ENCODE measurements at places on chromosomes 2 and 18.

- DNase-seq, result no peak
These were observed 197.5 kb downstream of the PIEZO2 start for GRCh38 chr18:10951631-10952544.

GRCh38 chr2:225694664-225695063 lies 295.2 kb downstream of the NYAP2 start:
- DNase-seq, result no peak

DNA sequence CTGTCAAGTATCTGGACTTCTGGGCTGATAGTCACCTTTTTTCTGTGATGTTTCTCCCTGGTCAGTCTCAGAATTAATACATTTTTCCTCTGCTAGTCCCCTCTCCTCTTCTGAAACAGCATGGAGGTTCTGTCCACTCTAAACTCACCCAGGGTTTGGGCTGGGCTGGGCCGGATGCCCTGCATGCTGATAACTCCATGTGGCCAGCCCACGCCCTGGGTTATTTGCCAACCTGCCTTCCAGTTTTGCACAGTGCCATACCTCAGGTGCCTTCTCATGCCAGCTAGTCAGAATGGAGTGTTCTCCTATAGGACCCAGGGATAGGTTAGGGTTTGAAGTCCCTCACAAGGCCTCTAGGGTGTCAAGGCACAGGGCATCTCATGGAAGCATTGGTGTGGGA lies 32.2 kb downstream of the MEX3C start:
- no peak for DNase-seq

- no peak for DNase-seq
These were observed 832.0 kb upstream of the ZEB2 start for GRCh38 chr2:145351864-145352425.

- no peak for DNase-seq
These were observed 110.9 kb downstream of the STK39 start for GRCh38 chr2:168136392-168136977.

DNA sequence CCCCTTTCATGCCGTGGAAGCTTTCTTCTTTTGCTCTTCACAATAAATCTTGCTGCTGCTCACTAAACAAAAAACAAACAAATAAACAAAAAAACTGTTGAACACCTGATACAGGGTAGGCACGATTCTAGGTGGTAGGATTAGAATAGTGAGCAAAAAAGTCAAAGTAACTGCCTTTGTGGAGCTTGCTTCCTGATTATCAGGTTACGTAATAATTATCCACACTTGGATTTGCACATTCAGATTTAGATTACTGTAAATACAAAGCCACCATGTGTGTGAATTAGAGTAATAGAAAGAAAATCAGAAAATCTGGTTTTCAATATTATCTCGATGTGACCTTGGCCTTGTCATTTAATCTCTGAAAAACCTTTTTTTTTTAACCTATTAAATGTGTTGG lies 307.1 kb downstream of the NRXN1 start:
- DNase-seq, result no peak

DNA sequence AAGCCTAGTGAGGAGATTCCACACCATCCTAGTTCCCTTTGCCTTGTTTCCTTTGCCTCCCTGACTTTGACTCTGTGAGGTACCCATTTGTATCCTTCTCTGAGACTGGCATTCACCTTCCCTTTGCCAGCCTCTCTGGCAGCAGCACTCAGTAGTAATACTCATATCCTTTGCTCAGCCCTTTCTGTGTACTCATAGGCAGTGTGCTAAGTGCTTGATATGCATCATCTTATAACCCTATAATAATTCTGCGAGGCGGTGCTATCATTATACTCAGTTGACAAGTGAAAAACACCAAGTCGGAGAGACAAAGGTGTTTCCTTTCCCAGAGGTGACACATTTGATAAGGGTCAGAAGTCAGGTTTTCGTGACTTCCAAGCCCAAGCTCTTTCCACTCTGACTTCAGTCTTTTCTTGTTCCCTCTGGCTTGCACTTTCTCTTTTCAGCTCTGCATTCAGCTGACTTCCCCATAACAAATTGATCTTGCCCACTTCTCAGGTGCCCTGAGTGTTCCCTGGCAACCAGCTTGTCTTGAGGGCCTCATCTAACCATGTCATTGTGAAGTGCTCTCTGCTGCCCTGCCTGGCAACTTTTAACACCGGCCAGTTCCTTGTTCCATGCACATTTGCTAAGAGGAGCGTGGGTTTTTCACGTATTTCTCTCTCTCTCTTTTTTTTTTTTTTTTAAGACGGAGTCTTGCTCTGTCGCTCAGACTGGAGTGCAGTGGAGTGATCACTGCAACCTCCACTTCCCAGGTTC lies 94.5 kb upstream of the UPP2 start:
- DNase-seq, result no peak

DNA sequence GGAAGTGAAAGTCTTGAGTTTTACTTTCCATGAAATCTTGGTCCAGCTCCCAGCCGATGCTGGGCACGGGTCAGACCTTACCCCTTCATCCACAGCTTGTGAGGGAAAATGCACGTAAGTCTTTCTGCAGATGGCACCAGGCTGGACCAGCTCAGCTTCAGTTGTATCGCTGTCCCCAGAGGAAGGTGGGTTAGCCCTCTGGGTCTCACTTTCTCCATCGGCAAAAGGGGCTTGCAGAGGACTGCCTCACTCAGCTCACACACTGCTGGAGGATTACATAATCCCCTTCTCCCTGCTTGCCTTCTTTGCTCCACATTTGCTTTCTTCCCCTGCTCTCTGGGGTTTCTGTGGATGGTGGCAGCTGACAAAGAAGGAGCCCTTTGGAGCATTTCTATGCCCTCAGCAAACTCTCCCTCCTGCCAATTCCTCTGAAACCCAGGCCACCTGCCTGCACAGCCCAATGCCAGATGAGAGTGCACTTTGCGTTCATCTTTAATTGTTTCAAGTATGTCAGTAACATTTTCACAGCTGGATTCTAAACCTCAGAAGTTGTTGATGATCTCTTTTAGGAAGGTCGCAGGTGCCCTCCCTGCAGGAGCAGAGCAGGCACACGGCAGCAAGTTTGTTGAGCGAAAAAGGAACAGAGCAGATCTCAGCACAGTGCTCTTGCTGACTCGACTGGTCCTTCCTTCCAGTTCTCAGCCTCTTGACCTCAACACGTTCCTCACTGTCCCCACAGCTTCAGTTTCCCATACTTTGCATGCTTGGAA lies 155.6 kb upstream of the GLI2 start:
- no peak for DNase-seq

DNA sequence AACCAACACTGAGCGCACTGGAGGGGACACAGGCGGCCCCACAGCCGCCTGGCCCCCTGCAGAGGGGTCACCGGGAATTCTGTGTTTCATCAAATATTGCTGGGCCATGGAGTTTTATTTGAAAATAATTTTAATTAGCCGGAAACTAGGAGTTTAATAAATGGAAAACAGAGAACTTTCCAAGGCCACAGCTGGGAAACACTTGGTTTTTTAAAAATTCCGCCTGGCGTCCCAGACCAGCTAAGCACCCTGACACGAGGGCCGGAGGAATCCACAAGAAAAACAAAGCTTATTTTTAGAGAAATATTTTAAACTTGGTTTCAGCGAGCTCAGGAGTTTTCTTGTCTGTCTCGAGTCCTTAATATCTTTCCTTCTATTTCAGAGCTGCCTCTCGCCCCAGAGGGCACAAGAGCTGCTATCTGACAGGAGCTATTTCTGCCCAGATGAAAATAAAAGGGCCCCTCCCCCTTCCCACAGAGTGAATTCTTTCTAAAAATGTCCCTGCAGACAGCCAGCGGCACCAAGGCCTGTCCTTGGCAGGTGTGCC lies 8.2 kb downstream of the ZFP36L2 start:
- DNase-seq, result no peak

GRCh38 chr2:240877460-240878340 lies 9.1 kb downstream of the AGXT start:
- DNase-seq, result no peak

- no peak for DNase-seq
These were observed 111.5 kb downstream of the MBD5 start for GRCh38 chr2:148132412-148132811.

- no peak for DNase-seq
These were observed 100.5 kb upstream of the MEIS1 start for GRCh38 chr2:66334237-66335029.

- DNase-seq, result no peak
These were observed 15.8 kb upstream of the CYP1B1 start for GRCh38 chr2:38091760-38092159.

DNA sequence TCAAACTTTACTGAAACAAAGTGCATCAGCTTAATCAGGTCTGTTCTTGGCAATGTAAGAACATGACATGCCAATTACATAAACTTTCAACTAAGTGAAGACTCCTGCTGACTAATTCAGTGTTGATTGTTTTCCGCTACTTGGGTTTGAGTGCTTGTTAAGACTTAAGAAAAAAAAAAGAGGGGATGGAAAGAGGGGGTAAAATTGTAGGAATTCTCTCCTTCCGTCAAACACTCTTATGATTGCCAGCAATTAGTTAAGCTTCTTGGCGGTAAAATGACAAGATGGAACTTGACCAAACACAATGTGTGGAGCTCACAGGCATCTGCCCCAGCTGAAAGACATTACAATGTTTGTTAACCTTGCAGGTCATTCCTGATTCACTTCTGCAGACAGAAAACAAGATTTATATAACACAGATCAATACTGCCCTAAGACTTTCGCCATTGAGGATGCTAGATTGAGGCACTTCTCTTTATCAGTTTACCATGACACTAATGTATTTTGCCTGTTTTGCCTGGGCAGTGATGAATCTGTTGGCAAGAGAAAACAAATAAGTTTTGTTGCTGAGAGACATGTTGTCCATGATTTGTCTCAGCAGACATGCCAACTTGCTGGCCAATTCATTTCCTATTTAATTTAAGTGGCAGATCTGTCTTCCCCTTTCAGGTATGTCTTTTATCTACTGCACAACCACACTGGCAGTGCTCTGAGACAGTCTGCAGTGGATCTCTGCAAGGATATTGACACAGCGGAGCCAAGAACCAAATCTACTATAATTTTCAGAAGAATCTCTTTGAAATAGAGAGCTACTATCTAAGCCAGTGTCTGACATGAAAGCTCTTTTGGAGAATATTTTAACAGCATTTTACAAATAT lies 410.0 kb upstream of the KCNH7 start:
- no peak for DNase-seq

DNA sequence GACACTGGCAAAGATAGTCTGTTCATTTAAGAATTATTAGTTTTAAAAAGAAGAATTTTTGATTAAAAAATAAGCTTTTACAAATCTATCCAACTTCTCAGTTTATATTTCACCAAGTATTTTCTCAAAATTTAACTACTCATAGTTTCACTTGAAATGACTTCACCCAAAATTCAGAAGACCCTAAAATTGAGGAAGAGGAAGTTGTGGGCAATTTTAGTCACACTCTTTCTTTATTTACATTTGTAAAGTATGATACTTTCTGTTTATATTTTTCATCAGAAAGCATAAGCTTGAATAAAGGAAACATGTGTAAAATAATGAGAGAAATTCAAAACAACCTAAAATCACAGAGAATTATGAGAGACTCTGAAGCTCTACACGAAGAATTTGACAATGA lies 278.8 kb upstream of the MEIS1 start:
- DNase-seq, result no peak

- no peak for DNase-seq
These were observed 201.8 kb upstream of the HDAC4 start for GRCh38 chr2:239602290-239603282.

DNA sequence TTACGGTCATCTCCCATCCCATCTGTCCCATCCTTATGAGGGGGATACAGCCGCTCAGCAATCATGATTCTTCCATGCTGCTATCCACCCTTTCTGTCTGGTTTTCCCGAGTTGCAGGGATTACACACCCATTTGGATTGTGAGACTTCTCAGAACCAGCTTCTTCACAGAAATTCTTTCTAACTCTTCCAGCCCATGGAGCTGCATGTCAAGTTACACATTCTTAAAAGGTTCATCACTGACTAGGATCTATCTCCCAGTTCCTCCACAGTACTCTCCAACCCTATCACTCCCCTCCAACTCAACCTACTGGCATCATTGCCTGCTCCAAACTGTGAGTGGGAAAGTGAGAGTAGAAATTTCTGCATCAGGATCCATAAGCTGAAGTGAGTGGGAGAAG lies 558.2 kb upstream of the TNP1 start:
- no peak for DNase-seq

DNA sequence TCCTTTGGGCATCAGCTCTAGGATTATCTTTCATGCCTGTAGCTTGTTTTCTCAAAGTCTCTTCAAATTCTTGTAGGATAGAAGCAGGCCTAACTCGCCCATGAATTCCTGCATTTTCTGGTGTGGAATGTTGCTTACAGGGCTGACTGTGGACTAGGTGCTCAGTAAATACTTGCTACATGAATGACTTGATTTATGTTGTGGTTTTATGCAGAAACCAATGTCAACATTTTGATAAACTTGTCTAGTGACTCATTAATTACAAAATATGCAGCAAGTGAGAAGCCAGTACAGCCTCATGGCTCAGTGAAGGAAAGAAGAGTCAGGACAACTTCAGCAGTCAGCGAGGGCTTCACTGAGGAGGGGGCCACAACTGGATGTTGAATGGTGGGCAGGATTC lies 110.6 kb upstream of the SIX2 start:
- no peak for DNase-seq

- DNase-seq, result no peak
These were observed 153.0 kb downstream of the GBX2 start for GRCh38 chr2:236015171-236015570.

DNA sequence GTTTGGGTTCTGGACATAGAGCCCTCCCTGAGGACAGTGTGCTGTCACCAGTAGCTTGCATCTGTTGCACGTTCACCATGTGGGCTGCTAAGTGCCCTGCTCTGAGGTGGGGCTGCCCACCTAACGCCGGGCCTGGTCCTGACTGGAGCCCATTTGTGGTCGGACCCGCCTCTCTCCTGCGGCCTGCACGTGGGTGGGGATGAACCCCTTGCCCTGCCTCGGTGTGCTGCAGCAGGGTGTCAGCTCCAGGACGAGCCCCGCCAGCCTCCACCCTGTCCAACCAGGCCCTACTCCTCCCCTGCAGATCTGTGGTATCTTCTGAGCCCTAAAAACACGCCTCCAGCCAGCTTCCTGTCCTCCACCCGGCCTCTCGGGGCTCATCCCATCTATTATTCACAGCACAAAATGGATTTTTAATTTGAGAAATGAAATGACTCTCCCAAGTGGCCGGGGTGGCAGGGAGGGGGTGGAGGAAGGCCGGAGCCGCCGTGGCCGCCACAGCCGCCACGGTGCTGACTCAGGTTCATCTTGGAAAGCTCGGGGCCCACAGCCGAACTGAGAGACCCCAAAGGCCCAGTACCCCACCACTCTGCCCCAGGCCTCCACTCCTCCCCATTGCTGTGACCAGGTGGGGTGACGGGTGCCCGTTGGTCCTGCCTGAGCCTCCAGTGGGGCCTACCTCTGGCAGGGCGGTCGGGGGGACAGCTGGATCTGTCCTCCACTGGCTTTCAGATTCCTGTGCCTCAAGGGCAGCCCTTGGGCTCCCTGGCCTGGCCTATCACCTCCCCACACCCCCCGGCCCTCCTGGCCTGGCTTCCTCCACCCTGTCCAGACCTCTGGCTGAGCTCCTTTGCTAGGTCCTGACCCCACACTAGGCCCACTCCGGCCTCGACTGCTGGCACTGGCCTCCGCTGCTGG lies 2.8 kb upstream of the ECEL1 start:
- DNase-seq, result no peak

GRCh38 chr2:150449856-150450255 lies 37.6 kb downstream of the RND3 start:
- DNase-seq, result no peak

All from stimulated activated CD4-positive, alpha-beta T cell treated with anti-CD3 and anti-CD28 coated beads, Interleukin-12 subunit alpha, Interleukin-12 subunit beta, amount 100 ng/mL, for 24 hours (primary cell).